NCI-H187 treated with DMSO at 0.1 percent for 48 hours (cell line): ENCODE measurements at places on chromosomes 1 and 21.

DNA sequence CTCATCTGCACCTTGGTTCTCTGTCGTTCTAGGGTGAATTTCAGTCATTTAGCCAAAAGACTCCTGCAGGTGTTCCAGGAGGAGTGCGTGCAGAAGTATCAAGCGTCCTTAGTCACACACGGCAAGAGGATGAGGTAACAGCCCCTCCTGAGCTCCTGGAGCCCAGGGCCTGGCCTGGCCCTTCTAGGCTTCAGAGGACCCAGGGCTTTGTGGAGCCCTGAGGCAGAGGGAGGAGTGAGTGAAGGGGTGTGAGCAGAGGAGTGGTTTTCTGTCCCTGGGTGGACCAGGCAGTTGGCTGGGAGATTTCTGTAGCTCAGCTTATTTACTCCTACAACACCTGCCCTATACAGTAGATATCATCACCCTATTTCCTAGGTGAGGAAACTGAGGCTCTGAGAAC, 15.7 kb upstream of the RASSF5 start:
- no peak for DNase-seq

GRCh38 chr1:167477986-167478385, 40.3 kb downstream of the CD247 start:
- no peak for DNase-seq

GRCh38 chr1:17201201-17202021, 3.5 kb upstream of the PADI1 start:
- no peak for DNase-seq

GRCh38 chr21:42373196-42373907, 7.0 kb upstream of the TFF1 start:
- DNase-seq, result no peak

- DNase-seq, result no peak
These were observed 22.8 kb downstream of the DHRS3 start for GRCh38 chr1:12594966-12595756.

GRCh38 chr1:241083285-241083684, 273.7 kb downstream of the RGS7 start:
- no peak for DNase-seq

GRCh38 chr1:245197911-245198379, 43.2 kb downstream of the KIF26B start:
- no peak for DNase-seq

GRCh38 chr1:211830055-211830327, 572 bp downstream of the LPGAT1 start:
- DNase-seq, result no peak
